ENCODE measurements at places on chromosomes 3 and 15.

GRCh38 chr3:152621006-152621868 lies 213.7 kb upstream of the P2RY1 start:
- DNase-seq: no peak

DNA sequence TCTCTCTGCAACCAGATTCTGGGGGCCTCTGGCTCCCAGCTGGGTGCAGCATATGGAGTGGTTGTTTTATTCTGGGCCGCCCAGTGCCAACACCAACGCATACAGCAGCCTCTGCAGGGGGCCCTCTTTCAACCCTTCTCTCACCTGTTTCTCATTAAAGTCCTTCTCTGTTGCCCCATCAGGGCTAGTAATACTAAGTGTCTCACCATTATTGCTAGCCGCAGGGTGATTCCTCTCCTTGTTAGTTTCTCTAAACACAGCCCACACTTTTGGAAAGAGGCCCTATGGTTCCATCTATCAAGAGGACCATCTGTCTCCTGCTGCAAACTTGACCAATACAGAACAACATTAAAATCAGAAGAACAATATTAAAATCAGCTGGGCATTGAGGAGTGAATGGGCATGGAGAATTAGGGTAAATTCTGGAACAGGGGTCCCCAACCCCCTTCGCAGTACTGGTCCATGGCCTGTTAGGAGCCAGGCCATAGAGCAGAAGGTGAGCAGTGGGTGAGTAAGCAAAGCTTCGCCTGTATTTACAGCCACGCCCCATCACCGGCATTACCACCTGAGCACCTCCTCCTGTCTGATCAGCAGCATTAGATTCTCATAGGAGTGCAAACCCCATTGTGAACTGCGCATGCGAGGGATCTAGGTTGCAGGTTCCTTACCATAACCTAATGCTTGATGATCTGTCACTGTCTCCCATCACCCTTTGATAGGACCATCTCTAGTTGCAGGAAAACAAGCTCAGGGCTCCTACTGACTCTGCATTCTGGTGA lies 36.5 kb downstream of the ALS2CL start:
- no peak for DNase-seq

GRCh38 chr15:41689834-41690233 lies 29.6 kb downstream of the MGA start:
- DNase-seq: no peak

DNA sequence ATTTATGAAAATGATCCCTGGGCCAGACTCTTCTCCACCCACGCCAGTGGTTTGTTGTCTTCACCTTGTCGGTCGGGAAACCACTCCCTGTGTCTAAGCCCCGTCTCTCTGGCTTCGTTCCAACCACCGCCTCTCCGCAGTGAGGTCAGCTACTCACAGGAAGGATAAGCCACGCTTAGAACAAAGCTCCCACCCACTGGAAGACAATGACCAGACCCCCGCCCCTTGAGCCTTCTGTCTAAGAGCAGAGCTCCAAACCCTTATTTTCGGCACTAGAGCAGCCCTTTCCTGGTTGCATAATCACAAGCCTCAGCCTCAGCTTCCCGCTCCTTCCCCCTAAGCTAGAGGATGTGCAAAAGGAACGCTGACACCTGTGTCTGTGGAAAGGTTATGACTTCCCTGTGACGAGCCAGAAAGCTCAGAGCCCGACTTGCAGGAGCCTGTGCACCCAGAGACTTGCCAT lies 114.9 kb upstream of the MEF2A start:
- DNase-seq: peak; percentile 17

GRCh38 chr3:38046821-38047220 lies 7.8 kb downstream of the DLEC1 start:
- DNase-seq: no peak

- no peak for DNase-seq
Measured at GRCh38 chr3:59772416-59773408, 722.9 kb upstream of the CFAP20DC start.

- no peak for DNase-seq
Measured at GRCh38 chr15:45225506-45226273, 26.3 kb upstream of the SLC28A2 start.

GRCh38 chr3:109396806-109397205 lies 59.5 kb upstream of the DPPA4 start:
- DNase-seq: no peak

DNA sequence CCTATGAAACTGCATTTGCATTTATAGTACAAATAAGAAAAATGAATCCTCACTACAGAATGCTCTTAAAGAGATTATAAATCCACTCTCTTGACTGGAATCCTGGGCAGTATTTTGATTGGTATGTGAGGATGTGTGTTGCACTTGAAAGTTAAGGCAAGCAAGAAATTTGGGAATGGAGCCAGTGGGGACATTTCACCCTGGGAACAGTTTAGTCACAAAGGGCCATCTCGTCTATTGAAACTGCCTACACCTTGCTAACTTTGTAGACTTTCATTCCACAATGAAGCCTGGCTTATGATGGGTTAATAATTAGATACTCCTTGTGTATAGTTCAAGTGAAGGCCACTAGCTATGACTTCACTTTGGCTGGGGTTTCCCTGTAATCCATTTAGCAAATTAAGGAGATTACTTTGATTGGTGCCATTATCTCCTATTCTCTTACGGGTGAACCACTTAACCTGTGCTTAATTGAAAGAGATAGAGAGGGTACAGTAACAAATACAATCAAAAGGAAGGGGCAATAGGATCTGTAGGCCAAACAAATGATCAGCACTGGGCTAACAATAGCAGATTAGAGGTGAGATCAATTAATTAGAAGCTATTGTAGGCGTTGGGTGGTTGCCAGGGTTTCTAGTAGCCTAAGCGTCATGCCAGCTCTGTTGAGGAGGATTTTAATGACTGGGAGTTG lies 146.9 kb upstream of the RARB start:
- no peak for DNase-seq

DNA sequence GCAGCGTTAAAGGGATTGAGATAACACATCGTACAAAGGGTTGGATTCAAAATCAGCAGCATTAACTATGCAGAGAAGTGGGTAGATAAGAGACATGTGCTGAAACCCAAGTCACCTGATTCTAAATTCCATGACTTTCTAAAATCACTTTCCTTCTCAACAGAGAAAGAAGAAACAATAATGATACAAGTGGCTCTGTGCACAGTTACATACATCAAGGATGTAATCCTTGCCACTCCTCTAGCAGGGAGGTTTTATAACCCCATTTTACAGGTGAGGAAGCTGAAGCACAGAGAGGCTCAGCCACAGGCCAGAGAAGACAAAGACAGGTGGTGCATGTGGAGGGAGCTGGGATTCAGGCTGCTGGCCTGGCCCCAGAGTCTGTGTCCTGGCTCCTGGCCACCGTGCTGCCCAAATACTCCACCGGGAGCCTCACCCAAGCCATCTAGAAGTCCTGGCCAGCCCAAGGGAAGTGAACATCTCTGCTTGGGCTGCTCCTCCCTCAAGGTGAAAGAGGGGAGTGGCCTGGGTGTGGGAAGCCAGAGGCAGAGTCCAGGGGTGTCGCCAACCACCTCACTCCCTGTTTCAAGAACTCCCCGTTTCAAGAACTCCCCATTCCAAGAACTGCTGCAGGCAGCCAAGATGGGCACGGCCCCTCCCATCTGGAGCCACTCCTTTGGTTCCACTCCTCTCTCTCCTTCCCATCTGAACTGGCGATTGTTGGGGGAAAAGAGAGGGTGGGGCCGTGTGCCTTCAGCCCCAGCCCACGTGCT lies 147.1 kb downstream of the NUP210 start:
- peak; percentile 61 for DNase-seq

Measured in H7 (cell line).